ENCODE measurements at places on chromosomes 11 and 22.

DNA sequence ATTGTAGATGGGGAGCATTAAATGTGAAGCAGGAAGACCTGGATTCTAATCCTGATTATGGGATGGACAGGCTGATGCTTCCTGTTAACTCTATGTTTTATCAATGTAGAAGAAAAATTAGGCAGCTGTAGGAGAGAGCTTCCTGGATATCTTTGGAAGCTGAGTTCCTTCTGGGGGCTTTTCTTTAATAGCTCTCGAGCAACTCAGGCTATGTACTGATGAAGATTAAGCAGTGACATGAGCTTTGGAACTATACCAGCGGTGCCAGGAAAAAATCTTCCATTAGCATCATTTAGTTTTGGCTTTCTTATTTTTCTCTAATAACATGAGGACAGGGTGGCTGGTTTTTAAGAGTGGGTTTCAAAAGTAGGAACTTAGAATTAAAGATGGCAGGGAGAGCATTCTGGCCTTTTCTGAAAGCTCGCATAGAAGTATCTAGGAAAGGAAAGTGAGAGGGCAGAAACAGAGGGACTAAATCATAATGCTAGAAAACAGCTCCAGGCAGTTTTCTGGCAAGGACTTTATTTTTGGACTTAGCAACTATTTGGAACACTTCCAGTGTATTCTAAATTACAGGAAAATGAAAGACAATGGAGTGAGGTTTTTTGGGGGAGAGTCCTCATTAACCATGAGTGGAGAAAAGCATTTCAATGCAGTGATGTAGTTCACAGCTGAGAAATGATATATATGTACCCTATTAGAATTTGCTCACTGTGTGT lies 69.2 kb upstream of the RRM1 start:
- DNase-seq = no peak

DNA sequence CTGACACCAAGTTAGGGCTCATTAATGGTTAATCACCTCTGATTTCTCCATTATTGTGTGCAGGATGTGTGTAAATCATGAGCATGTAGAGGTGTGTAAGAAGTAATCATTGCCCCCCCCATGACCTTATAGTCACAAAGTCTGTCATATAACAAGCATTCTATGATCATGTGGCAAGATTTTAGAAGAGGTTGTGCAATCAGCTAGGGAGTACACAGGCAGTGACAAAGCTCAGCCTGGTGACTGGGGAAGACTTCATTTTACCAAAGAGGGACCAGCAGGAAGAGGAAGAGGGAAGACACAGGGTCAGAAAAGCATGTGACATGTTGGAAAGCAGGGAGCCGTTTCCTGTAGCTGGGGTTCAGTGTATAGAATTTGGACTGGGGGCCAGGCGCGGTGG lies 176.5 kb upstream of the LARGE1 start:
- no peak for DNase-seq

DNA sequence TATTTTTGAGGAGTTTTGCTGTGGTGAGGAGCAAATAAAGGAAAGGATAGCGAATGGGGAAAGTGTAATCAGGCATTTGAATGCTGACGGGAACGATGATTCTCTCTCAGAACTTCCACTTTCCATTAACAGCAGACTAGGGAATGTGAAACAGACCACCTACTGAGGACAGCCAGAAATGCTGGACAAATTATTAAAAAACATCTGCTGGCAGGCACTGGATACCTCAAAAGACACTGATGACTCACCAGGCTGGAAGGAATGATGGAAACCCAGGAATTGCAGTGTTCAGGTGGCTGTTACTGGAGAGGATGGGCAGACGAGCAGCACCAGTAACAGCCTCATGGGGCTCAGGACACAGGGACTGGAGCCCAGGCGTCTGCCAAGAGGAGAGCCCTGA lies 33.4 kb downstream of the PLA2G6 start:
- DNase-seq = no peak

GRCh38 chr11:58075781-58076180 lies 45.0 kb downstream of the OR6Q1 start:
- DNase-seq = no peak

DNA sequence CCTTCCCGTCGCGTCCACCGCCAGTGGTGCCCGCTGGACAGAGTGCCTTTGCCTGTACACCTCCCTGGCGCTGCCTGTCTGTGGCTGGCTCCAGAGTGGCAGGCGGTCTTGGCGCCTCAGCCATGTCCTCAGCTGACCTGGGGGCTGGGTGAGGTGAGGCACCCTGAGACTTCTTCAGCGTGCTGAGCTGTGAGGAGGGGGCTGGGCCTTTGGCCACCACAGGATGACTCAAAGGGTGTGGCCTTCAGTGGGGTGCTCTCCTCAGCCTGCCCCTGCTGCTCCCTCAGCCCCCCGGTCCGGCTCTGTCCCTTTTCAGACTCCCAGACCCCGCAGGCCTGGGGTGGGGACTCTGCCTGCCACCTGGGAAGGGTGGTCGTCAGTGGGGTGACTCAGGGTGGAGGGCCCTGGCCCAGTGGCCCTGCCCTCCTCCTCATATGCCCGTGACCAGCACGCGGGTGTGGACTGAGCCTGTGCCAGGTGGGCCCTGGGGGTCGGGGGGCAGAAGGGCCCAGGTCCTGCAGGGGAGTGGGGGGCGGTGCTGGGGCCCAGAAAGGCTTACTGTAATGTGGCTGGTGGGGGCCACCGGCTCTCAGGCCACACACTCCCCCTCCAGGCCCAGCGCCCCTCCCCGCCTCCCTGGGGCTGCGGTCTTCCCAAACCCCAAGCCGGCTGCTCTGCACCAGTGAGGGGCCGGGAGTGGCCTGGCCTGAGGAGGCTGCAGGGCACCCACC lies 15.9 kb downstream of the CRELD2 start:
- no peak for DNase-seq

DNA sequence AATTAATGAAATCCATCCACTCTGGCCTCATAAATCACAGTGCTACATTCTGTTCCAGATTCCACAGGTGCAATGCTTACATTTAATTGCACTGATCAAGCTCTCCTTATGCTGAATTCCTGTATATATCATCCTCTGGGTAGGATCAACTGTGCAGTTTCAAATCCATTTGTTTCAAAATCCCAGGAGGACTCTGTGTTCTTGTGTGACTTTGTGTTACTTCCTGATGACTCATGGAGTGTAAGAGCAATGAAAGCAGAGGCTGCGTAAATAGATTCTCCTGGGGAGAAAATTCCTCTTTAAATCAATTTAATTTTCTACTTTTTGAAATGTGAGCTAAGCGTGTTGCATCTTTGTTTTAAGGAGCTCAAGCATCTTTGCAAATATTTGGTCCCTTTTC lies 752.7 kb downstream of the METTL15 start:
- DNase-seq = no peak

- DNase-seq = no peak
Observed at GRCh38 chr22:16987822-16988221, 20.2 kb downstream of the GAB4 start.

- DNase-seq = no peak
Observed at GRCh38 chr11:27227736-27228135, 135.3 kb downstream of the CCDC34 start.

DNA sequence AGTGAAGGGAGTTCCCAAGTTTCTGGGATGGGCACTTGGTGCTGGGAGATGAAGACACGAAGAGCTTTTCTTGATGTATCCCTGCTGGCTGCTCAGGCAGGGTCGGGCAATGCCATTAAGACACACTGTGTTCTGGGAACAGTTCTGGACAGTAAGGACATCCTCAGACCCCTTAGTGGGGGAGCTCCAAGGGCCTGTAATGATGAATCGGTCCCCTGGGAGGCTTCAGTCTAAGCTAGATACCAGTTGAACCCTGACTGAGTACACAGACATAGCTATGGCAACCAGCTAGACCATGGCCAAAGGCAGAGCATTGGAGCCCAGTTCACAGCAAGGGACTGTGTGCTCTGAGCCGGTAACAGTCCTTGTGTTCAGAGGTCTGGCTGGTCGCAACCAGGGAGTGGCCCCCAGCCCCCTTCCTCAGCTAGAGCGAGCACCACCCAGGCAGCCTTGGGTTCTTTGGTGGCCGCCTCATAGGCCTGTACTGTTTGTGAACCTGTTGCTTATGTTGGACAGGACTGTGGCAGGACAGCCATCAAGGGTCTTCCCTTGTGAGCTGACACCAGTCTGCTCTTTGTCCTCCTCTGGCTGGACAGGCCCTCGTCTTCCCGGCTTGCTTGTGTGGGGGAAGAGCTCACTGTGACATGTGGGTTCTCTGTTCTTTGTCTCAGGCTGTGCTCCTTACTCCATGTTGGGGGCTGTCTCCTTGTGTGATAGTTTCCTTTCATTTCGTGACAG lies 25.0 kb downstream of the MED15 start:
- DNase-seq = no peak

Data from thoracic aorta (tissue), 2 donors.